Endothelial cell (in vitro differentiated cells): ENCODE measurements at places on chromosomes 13 and 19.
A peak's percentile ranks its signal among the peaks of the same experiment; 100 is the strongest.

DNA sequence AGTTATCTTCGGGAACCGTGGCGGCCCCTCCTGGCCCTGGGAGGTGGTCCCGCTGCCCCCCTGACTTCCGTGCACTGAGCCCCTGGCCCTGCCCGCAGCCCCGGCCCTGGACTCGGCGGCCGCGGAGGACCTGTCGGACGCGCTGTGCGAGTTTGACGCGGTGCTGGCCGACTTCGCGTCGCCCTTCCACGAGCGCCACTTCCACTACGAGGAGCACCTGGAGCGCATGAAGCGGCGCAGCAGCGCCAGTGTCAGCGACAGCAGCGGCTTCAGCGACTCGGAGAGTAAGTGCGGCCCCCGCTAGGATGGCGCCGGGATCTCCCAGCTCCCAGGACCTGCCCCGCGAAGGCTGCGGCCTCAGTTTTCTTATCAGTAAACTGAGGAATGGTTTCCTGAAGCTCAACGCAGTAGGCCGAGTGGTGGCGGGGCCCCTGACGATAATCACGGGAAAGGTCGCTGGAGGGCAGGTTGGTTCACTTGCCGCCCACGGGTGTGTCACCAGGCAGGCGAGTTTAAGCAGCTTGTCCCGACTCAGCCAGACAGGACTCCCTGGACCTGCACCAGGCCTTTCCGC is 924 bp downstream of the RGCC start:
- DNase-seq, result peak; percentile 16

DNA sequence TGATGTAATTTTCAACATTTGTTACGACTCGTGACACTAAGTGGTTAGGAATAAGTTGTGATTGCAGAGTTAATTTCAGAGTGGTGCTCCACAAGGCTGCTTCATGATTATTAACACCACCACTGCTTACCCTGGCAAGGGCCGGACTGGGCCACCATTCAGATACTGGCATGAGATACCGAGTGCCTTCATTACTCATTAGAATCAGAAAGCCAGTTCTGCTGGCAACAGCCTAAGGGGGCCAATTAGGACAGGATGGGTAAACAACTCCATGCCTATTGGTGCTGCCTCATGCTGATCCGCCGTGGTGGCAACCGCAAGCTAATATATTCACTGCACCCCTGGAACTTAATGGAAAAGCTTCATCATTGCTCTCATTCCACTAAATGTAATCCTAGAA is 575.1 kb downstream of the EFNB2 start:
- no peak for DNase-seq

DNA sequence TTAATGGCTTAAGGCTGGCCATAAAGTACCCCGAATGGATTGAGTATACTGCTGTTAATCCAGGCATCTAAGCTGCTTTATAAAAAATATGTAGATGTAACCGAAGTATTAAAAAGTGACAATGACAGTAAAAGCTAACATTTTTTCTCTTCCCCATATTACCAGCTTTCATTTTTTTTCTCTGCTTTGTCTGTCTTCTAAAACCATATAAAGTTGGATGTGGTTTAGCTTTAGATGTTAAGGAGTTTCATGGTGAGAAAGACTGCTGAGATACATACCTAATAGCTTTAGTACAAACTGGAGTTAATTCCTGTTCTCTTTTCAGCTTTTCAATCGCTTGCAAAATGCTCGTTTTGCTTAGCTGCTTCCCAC is 838 bp downstream of the AKAP11 start:
- DNase-seq, result no peak

- no peak for DNase-seq
These were observed 63.1 kb upstream of the RANBP3 start for GRCh38 chr19:6041071-6041470.

GRCh38 chr19:32662186-32662585 is 12.8 kb downstream of the ANKRD27 start:
- DNase-seq, result no peak

DNA sequence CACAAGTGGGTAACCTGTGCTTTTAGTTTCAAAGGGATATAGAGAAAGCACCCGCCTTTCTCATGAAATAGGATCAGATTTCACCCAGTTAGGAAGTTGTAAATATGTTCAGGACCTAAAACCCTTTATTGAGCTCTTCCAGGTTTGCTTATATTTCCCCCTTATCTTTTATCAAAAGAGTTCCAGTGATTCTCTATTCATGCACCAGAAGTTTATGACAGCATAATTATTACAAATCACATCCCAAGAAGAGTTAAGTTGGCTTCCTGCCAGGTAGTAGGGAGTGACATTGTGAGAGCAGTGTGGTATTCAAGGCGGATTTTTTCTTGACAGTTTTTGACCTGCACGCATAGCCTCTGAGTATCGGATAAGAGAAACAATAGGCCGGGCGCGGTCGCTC is 190.3 kb downstream of the STK24 start:
- DNase-seq, result no peak

DNA sequence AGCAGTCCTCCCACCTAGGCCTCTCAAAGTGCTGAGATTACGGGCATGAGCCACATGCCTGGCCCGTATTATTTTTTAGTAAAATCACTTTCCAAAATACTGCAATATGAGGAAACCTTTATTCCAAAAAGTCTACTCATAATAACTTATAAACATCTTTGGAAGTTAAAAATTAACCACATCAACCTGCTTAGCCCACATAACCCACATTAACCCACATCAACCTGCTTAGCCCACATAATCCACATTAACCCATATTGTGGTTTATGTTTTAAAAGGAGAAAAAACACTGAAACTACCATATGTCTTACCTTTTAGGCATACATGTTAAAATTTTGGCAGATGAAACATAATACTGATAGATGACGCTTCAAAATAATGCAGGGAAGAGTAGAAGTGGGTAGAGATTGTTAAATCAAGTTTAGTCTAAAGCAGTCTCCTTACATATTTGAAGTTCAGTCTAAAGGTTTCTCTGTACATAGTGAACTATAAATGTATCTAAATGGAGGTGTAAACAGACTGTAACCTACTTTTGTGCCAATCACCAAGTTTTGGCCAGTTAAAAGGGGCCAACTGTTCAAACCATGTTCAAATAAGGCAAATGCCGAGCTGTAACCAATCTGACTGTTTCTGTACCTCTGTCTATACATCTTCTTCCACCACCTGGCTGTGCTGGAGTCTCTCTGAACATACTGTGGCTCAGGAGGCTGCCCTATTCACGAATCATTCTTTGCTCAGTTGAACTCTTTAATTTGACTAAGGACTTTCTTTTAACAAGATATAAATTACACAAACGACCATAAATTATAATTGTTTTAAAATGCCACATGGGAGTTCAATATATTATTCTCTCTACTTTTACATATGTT is 14.5 kb downstream of the KPNA3 start:
- DNase-seq, result no peak

DNA sequence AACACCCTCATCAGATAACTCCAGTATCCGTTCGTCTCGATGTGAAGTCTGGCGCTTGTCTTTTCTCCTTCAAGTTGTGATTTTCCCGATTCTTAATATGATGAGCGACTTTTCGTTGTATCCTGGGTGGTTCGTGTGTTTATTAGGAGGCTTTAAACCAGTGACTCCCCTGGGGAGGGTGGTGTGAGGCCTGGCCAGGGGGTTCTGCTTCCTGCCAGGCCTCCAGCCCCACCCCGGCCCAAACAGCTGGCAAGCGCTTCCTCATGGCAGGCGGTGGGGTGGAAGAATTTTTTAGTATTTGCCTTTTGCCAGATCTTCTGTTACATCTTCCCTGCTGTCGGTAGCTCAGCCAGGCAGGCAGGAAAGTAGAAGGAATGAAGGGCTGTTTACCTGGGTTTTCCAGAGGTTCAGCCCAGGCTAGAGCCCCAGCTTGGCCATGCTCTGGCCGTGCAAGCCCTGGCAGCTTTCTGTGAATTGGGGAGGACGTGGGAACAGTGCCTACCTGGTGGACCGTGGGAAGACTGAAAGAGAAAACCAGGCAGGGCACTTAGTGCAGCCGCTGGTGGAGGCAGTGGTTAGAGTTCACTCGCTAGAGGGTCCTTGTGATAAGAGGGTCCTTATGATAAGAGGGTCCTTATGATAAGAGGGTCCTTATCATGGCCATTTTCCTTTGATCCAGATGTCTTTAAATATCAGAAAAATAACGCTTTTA is 37.7 kb upstream of the DCUN1D2 start:
- no peak for DNase-seq

DNA sequence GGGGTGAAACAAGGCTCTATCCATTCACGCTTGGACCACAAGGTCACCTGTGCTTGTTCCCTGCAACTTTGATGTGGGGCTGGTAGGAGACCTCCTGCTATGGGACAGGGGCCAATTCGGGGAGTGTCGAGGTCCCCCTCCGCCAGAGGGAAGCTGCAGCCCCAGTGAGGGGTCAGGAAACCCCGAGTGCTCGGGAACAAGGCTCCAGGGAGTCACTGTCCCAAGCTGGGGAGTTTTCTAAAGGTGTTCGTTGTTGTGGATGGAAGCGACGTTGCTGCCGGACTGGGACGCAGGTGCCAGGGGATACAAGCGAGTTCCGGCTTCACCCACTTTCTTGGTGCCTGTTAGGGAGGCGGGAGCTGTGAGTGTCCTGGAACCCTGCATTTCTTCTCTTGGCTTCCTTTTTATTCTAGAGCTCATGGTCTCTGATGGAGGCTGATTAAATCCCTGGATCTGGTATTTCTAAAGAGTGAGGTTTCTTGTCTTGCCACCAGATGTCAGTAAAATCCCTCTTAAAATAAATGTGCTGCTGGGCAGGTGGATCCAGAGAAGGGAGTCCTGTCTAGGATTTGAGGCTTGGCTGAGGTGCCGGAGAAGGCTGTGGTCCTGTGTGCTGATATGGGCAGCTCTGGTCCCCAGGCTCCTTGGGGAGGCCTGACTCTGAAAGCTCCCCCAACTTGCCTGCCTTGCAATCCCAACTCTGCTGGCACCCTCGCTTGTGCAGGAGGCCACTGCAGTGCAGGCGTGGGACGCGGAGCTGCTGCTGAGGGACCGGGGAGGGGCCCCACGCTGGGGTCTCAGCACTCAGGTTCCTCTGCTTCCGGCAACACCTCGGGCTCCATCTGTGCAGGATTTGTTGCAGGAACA is 153.9 kb downstream of the TEX29 start:
- DNase-seq, result peak; percentile 23

DNA sequence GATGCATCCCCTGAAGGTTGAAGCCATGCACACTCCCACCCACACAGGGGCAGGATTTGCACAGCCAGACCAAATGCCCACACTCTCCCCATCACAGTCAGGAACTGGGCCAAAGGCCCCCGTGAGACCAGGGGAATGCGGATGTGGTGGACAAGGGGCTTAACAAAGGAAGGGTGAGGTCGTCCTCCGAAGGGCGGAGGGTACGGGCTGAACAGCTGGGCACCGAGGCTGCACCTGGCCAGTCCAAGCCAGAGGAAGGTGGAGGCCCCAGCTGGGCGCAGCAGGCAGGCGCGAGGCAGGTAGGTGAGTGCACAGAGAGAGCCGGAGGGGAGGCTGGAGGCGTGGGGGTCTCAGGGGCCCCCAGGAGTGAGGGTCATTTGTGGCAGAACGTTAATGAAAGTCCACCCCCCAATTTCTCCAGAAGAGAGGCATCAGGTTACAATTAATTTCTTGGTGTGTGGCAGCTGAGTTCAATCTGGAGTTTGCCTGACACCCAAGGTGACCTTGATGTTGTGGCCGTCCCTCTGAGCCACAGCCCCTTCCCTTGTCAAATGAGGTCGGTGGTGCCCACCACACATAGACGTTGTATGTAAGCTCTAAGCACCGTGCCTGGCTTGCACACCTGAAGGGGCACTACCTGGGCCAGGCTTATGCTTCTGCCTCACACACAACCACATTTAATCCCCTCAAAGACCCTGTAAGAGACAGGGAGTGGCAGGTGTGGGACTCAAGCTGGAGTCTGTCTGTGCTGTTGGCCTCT is 2.9 kb downstream of the KLK15 start:
- DNase-seq, result no peak

- no peak for DNase-seq
These were observed 16.6 kb upstream of the EPHX3 start for GRCh38 chr19:15248648-15249527.

- no peak for DNase-seq
These were observed 899.5 kb upstream of the SLC10A2 start for GRCh38 chr13:103965506-103966243.

- no peak for DNase-seq
These were observed 11.0 kb downstream of the SIGLEC11 start for GRCh38 chr19:49949742-49950589.

GRCh38 chr13:27627380-27627779 is 5.7 kb downstream of the POLR1D start:
- no peak for DNase-seq
